ENCODE measurements at places on chromosomes 3 and 15.

- DNase-seq: no peak
These were observed 18.4 kb downstream of the GOLGB1 start for GRCh38 chr3:121730940-121731687.

- DNase-seq: no peak
These were observed 203.8 kb upstream of the SEMA6D start for GRCh38 chr15:47513471-47513870.

DNA sequence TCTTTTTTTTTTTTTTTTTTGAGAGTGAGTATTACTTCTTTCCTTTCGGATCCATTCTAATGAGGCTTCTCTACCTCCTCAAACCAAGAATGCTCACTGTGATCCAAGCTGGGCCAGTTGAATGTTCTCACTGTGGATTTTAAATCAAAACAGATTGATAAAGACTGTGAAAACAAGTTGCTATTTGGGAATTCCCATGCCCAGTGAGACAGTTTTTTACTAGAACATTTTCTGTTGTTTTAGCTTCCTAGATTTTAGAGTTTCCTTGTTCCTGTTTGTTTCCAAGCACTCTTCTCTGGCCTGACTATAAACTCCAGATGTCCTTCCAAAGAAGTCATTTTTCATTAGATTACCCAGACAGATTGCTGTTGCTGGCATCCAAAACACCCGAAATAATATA lies 60.1 kb upstream of the GALNT15 start:
- DNase-seq: no peak

GRCh38 chr3:21273259-21274025 lies 477.6 kb downstream of the ZNF385D start:
- no peak for DNase-seq

DNA sequence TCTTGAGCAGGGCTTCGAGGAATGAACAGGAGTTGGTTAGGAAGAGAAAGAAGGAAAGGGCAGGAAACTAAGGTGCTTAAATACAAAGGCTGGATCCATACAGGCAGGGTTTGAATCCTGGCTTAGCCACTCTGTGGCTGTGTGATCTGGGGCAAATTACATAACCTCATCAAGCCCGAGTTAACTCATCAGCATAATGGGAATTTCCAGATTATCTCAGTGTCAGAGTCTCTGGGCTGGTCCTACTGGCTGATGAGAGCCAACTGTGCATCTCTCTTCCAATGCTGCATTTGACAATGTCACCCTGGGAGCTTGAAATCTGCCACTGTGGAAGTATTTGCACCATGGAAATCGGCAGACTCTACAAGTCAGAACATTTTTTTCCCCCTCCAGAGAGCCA lies 83.8 kb upstream of the SLC6A6 start:
- no peak for DNase-seq

DNA sequence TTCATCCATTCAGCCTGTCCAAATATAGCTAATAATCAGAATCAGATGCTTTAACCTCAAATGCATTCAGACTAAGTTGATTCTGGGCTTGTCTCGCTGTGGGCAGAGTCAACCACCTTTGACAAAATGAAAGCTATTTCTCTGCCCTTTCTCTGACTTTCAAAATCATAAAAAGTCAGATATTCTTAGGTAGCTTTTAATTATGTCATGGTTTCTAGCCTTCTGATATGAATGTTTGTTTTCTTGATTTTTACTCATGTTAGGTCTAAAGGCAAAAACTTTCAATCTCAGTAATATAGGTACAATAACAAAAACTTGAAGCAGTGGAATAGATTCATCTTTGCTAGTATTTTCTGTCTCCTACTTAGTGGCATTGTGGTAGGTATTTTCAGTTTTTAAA lies 25.3 kb upstream of the C15orf61 start:
- no peak for DNase-seq
